Bladder microvascular endothelial cell (primary cell): ENCODE measurements at places on chromosomes 12 and 14. TPM values are rescaled to one million over a fixed set of nuclear protein-coding genes. Genes with fewer than 3 reads are reported as not detected.

NID2 gene
- total RNA-seq = 16.4 and 23.5 TPM in 2 replicates

FGF6 gene
- total RNA-seq = not detected in 2 replicates

KLRF1 gene
- total RNA-seq = 0.16 TPM in 1 of 2 replicates, not detected in the other

ANO4 gene
- total RNA-seq = 0.16 and 0.94 TPM in 2 replicates

TBX3 gene
- 4.5 and 6.6 TPM in 2 replicates for total RNA-seq

CCDC77 gene
- 7.0 and 13.5 TPM in 2 replicates for total RNA-seq

CRACR2A gene
- total RNA-seq = 3.4 and 13.2 TPM in 2 replicates

MYF6 gene
- total RNA-seq = not detected in 2 replicates

HELB gene
- total RNA-seq = 1.1 and 2.8 TPM in 2 replicates

ESPL1 gene
- 8.7 and 9.4 TPM in 2 replicates for total RNA-seq

LMO3 gene
- total RNA-seq = not detected in 2 replicates

DIO3 gene
- not detected in 2 replicates for total RNA-seq

COPZ1 gene
- 60.5 and 133 TPM in 2 replicates for total RNA-seq

ZNF605 gene
- total RNA-seq = 3.2 and 10.3 TPM in 2 replicates

EPYC gene
- not detected in 2 replicates for total RNA-seq

CEBPE gene
- not detected in 2 replicates for total RNA-seq

SERPINA12 gene
- not detected in 2 replicates for total RNA-seq

PLCZ1 gene
- total RNA-seq = not detected in 2 replicates

L2HGDH gene
- 3.1 and 6.7 TPM in 2 replicates for total RNA-seq

TMPRSS12 gene
- not detected in 2 replicates for total RNA-seq

PRR4 gene
- total RNA-seq = 0.16 and 1.0 TPM in 2 replicates

C12orf50 gene
- not detected in 2 replicates for total RNA-seq

LGMN gene
- total RNA-seq = 51.0 and 75.7 TPM in 2 replicates

MYF5 gene
- not detected in 2 replicates for total RNA-seq

IKBIP gene
- total RNA-seq = 35.4 and 39.5 TPM in 2 replicates

PMEL gene
- total RNA-seq = 0.38 and 0.81 TPM in 2 replicates

KRT79 gene
- total RNA-seq = not detected in 2 replicates

NELL2 gene
- 0.06 TPM in 1 of 2 replicates, not detected in the other for total RNA-seq

BIN2 gene
- total RNA-seq = not detected in 2 replicates

HOMEZ gene
- 4.0 and 7.1 TPM in 2 replicates for total RNA-seq

SLC6A15 gene
- 1.1 and 45.9 TPM in 2 replicates for total RNA-seq

HHIPL1 gene
- 1.9 and 3.7 TPM in 2 replicates for total RNA-seq

FOXN4 gene
- total RNA-seq = not detected in 2 replicates

FCF1 gene
- total RNA-seq = 12.8 and 33.0 TPM in 2 replicates

TMEM52B gene
- not detected in 2 replicates for total RNA-seq

SRSF9 gene
- total RNA-seq = 173 and 175 TPM in 2 replicates

SYT1 gene
- 3.6 and 28.8 TPM in 2 replicates for total RNA-seq

SAMD15 gene
- 0.38 and 0.49 TPM in 2 replicates for total RNA-seq

MGAT4C gene
- total RNA-seq = 0.06 TPM in 1 of 2 replicates, not detected in the other

KRT78 gene
- not detected in 2 replicates for total RNA-seq

SPTB gene
- total RNA-seq = under 0.01 and 0.06 TPM in 2 replicates

KCNA1 gene
- total RNA-seq = not detected in 2 replicates

KRT74 gene
- not detected in 2 replicates for total RNA-seq

KSR2 gene
- total RNA-seq = under 0.01 and 1.6 TPM in 2 replicates

DIO2 gene
- under 0.01 and 0.19 TPM in 2 replicates for total RNA-seq

FLRT2 gene
- total RNA-seq = 10.4 and 531 TPM in 2 replicates

SLC35F4 gene
- total RNA-seq = not detected in 2 replicates

GPR162 gene
- 0.50 and 1.5 TPM in 2 replicates for total RNA-seq

ADAMTS20 gene
- not detected in 2 replicates for total RNA-seq

DCAF5 gene
- 9.9 and 20.2 TPM in 2 replicates for total RNA-seq

LRRC9 gene
- not detected in 2 replicates for total RNA-seq

RFLNA gene
- 0.13 and 0.49 TPM in 2 replicates for total RNA-seq

PZP gene
- total RNA-seq = 0.94 and 1.1 TPM in 2 replicates
